Kidney glomerular epithelial cell (primary cell): ENCODE measurements at places on chromosomes 1 and 21.

DNA sequence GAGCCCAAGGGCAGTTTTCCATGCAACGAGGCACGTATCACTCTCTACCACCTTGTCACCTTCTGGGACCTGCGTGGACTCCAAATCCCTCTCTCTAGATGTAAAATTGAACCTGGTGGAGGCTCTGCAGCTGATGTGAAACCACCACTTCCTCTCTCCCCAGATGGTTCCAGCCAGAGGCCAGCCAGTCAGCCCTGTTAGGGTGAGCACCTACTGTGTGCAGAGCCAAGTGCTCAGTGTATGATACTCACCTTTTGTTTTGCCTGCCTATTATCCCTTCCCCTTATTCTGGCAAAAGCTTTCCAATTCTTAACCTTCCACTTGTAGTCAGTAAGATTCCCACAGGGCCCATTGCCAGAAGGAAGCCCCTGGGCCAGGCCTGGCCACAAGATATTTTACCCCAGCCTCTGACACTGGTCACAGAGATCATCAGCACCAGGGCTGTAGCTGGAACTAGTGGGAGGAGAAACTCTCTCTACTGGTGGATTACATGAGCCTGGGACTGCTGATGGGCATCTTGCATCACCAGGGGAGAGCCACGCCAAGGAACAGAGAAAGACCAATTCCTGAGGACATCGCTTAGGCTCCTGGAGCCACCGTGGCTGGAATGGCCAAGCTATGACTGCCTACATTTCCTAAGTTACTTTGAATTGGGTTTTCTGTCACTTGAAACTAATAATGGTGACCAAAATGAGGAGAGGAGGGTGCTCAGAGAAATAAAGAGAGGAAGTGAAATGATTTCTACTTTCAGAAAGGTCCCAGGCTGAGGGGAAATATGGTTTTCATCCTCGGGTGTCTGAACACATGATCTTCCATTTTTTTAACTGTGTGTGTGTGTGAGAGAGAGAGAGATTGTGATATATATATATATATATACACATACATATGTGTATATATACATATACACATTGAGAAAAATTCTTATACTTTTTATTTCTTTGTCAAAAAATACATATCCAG is 26.6 kb upstream of the RD3 start:
- DNase-seq = no peak

DNA sequence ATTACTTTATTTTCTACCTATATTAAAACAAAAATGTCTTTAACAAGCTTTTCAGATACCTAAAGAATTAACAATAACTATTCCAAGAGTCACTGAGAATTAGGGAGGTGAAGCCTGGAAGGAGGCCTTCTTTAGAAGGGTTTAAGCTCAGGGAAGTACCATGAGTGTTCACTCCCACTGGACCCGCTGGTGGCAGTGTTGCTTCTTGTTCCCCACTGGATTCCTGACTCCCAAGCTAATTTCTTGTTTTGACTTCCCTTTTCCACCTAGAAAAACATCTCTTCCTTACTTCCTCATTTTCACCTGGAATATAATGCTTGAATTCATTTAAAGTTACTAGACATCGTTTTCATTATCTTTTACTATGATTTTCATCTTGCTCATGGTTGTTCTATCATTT is 264.2 kb downstream of the HMCN1 start:
- no peak for DNase-seq

GRCh38 chr21:20735257-20735656 is 263.0 kb upstream of the NCAM2 start:
- no peak for DNase-seq

GRCh38 chr1:215345766-215346165 is 221.3 kb upstream of the KCTD3 start:
- no peak for DNase-seq

DNA sequence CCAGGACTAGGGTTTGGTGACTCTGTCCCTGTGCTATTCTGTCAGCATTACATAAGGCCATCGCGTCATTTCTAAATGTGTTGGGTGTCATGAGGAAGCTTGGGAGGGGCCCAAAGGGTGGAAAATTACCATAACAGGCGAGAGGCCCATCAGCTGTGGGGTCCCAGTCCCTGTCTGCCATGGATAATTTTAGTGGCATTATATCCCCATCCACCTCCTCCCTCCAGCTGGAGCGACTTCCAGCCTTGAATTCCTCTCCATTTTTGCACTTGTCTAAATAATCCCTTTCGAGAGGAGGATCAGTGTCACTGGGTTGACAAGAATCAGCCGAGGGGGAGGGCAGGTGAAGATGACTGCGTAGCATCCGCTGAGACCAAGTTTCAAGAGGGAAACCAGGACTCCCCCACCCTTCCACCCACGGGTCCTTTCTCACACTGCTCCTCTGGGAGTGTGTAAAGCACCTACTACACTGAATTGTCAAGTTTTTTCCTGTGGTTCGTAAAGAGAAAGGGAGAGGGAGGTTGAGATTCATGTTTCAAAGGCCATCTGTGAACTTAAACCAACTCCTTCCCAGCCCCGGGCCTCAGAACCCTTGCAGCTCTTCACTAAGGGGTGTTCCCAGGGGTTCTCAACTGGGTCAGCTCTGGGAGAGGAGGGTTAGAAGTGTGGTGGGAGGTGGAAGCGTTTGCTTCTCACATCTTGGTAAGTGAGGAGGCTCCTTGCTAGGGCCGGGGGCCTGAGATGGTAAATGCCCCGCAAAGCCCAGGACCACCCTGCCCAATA is 29.2 kb downstream of the VASH2 start:
- no peak for DNase-seq
